GM20000 (cell line): ENCODE measurements at places on chromosomes 16 and 17.
A peak's percentile ranks its signal among the peaks of the same experiment; 100 is the strongest.

- no peak for DNase-seq
Measured at GRCh38 chr17:37098910-37099664, 150.3 kb downstream of the AATF start.

GRCh38 chr17:31131299-31131698 is 36.5 kb downstream of the NF1 start:
- DNase-seq: no peak

GRCh38 chr17:40951011-40951622 is 13.7 kb upstream of the KRT23 start:
- no peak for DNase-seq

GRCh38 chr17:75109046-75109406 is 743 bp upstream of the ARMC7 start:
- no peak for DNase-seq

DNA sequence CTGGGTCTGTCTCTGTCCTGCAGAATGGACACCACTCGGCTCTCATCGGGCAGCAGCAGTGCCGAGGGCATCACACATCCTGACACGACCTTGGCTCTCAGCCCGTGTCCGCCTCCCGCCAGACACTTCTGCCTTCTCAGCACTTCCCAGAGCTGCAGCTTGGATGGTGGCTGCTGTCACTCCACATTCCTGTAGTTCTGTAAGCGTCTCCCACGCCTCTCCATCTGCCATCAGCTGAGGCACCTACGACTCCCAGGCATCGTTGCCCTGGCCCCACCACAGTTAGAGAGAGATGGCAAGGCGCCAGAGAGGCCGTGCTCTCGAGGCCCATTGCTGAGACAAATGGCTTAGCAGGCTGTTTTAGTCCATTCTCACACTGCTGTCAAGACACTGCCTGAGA is 195.9 kb upstream of the CHMP6 start:
- no peak for DNase-seq

GRCh38 chr17:32863559-32863958 is 13.4 kb downstream of the MYO1D start:
- DNase-seq: no peak

GRCh38 chr16:73697336-73697735 is 599.3 kb upstream of the PSMD7 start:
- no peak for DNase-seq

GRCh38 chr16:81261049-81261648 is 22.7 kb downstream of the BCO1 start:
- DNase-seq: peak; percentile 48

- DNase-seq: no peak
Measured at GRCh38 chr17:49976163-49976827, 7.3 kb downstream of the DLX4 start.

DNA sequence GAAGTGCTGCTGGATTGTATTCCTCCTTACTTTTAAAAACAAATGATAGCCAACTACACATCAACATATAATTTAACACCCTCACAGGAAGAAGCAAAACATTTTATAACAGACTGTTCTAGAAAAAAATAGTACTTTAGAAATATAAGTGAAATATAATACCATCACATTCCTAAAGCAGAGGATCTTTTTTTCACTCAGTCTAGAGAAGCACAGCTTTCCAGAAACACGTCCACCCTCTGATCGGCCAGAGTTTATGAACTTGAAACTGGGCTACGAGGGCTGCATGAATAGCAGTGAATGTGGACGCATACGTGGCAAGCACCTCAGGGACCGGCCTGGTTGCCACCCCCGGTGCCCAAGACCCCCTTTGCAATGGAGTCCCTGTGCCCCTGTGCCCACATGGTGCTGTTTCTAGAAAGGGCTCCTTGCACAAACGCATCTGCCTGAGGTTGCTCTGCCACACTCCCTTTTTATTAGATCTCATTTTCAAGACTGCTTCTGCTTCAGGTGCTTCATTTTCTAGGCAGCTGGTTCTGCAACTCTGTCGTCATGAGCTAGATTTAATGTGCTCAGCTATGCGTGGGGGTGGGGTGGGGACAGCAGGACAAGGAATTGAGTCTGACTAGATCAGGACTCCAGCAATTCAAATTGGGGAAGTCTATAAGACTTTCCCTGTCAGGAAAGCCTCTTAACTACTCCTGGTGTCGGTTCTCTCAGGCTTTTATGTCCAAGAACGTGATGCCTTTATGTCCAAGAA is 29.1 kb upstream of the ERN1 start:
- DNase-seq: no peak

DNA sequence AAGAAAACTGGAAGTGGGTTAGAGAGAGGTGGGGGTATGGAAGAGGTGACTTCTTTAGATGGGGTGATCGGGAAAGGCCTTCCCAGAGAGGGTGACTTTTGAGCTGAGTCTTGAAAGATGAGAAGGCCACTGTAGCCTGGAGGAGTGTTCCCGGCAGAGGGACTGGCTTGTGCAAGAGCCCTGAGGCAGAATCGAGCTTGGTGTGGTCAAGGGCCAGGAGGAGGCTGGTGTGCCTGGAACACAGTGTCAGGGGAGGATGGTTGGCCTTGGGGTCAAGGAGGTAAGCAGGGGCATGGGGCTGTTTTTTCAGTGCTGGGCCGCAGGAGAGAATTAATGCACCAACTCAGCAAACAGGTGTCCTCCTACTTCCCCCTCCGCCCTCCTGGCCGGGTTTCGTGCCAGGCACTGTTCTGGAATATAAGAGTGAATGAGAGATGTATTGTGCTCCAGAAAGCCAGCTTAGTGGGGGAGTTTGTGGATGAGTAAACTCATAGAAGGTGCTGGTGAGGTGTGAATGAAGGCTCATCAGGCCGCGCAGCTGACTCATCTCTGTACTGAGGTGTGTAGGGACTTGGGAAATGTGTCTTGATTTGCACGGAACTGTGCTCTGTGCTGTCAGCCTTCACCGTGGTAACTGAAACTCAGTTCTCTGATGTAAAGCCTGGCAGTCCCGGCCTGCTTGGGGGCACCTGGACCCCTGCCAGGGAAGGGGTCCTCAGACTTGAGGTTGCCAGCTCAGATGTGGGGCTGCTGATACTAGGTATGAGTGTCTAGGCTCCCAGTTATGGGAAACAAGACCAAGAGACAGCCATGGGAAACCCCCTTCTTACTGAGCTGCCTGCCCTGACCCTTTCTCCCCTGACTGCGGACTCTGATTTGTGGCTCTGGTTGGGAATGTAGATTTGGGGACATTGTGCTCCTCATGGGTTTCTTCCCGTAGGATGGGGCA is 15.3 kb downstream of the KSR1 start:
- peak; percentile 56 for DNase-seq

DNA sequence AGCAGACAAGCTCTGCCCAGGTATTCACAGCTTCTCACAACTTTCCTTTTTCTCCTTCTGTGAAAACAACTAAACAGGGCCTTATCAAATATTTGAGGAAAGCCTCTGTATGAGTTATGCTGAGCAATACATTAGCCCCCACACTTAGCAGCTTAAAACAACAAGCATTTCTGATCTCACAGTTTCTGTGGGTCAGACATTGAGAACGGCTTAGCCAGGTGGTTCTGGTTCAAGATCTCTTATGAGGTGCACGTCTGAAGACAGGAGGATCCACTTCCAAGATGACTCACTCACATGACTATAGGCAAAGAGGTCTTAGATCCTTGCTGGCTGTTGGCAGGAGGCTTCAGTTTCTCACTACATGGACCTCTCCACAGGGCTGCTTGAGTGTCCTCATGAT is 181.4 kb upstream of the WSCD1 start:
- no peak for DNase-seq

GRCh38 chr17:10035885-10036284 is 130.8 kb upstream of the RCVRN start:
- DNase-seq: no peak

GRCh38 chr16:50121278-50121677 is 31.8 kb upstream of the TENT4B start:
- peak; percentile 29 for DNase-seq

- DNase-seq: no peak
Measured at GRCh38 chr16:11621539-11621919, 34.8 kb upstream of the LITAF start.

DNA sequence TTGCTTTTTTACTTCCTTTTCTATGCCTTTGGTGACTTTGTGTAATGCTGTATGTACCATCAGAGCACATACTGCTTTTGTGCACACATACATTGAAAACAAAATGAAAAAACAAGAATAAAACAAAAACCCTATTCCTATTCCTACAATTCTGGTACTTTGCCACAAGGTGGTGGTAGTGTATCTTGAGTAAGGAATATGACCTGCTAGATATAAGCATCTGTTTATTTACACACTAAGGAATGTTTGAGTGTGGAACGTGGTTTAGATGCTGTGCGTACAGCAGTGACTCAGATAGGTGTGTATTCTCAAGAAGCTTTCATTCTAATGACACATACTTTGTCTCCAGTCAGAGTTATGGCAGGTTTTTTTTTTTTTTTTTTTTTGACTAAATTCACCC is 606.2 kb downstream of the WWOX start:
- DNase-seq: peak; percentile 15

GRCh38 chr17:38554430-38555350 is 51.1 kb downstream of the SRCIN1 start:
- DNase-seq: no peak

DNA sequence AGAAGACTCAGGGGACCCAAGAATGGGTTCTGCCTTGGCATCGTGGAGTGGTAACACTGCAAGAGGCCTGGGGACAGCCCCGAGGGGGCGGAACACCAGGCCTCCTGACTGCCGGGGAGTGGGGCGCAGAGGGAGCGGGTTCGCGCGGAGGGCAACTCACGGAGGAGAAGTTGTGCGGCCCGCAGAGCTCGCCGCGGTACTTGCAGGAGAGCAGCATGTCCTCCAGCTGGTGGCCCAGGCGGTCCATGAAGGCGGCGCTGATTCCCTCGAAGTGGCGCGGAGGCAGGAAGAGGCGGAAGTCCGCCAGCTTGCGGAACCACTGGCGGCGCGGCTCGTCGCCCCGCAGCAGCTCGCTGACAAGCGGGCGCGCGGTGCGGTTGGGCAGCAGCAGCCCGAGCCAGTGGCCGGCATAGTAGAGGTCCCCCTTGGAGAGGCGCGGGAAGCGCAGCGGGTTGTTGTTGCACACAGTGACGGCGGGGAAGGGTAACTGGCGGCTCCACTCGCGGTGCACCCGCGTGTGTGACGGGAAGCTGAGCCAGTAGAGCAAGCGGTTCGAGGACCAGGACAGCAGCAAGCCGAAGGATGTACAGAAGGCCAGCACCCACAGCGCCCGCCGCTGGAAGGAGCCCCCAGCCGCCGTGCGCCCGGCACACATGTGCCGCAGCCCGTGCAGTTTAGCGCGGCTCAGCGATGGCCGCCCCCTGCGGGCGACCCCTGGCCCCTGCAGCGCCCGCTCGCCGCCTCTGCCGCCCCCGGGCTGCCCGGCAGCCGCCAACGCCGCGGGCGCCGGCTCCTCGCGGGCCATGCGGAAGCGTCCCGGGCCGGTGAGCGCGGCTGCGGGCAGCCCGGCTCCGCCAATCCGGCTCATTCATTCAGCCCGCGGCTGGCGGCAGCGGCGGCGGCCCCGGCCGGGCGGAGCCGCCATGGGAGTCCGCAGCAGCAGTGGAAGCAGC is 1.6 kb downstream of the ASIC2 start:
- DNase-seq: no peak

DNA sequence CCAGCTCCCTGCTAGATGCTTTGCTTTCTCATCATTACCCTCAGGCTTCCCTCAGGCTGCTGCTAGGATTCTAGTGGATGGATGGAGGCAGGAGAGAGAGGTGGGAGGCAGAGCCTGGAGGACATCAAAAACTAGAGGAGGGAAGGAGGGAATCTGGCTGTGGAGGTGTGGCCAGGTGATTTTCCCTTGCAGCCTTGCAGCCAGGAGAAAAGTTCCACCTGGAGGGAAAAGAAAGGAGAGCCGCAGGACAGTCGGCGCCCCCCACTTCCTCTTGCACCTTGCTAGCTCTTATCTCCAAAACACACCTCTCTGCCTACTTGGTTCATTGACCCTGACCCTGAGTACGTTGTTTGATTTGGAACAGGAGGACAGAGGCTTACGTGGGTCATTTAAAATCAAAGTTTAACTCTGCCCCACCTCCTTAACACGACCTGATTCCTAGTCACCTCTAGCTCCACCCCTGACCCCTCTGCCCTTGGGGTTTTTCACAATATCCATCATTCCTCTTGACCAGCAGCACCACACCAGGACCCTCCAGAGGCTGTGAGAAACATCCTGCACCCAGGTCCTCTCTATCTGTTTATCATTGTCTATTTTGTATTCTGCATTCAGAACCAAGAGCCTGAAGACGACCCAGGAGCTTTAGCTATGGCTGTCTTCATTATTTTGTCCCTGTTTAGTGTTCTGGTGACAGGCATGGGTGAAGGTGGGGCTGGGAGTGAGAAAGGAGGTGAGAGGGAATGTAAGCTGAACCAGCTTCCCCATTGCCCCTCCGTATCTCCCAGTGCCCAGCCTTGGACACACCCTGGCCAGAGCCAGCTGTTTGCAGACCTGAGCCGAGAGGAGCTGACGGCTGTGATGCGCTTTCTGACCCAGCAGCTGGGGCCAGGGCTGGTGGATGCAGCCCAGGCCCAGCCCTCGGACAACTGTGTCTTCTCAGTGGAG is 15.9 kb downstream of the AOC3 start:
- DNase-seq: no peak

- DNase-seq: peak; percentile 81
Measured at GRCh38 chr17:79612468-79613194, 1.8 kb upstream of the RBFOX3 start.

DNA sequence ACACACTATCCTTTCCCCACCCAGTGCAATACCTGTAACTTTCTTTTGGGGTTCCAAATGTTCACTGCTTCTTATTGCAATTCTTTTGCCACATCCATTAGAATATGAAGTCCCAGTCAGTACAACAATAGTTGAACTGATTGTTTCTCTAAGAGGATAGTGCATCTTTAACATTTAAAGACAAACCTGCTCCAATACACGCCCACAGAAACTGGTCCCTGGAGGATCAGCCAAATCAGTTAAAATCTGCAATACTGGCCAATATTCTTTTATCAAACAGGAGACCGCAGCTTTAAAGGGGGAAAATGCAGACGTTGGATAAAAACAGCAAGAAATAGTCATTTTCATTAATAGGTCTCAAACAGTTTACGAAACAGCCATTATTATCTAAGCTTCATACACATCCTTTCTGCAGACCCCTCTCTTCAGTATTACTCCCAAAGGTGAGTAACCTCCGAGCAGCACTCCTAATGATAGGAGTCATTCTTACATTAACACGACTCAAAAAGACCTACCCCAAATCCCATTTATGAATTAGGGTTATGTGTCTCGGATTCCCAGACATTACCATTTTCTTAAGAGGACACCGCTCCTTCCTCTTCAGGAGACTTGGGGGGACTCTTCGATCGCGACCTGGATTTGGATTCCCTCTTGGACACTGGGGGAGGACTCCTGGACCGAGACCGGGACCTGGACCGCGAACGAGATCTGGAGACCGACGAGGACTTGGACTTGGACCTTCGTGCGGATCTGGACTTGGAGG is 1.4 kb downstream of the SRSF2 start:
- DNase-seq: no peak
